ENCODE measurements at places on chromosomes 16 and 17.

GRCh38 chr17:77228241-77228752, 87.5 kb downstream of the SEC14L1 start:
- no peak for DNase-seq

DNA sequence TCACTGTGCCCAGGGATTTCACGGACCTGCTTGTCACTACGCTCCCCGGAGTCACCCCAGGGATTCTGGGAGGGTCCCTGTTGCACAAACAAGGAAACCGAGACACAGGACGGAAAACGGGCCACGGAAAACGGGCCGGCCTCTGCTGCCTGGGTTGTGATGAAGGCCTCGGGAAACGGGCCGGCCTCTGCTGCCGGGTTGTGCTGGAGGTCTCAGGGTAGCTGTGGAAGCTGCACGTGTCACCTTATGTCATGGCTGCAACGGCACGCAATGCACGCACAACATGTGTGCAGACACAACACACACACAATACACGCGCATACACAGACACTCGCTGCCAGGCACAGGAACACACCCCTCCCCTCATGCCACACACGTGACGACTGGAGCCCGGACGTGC, 27.0 kb upstream of the GNG13 start:
- DNase-seq, result no peak

DNA sequence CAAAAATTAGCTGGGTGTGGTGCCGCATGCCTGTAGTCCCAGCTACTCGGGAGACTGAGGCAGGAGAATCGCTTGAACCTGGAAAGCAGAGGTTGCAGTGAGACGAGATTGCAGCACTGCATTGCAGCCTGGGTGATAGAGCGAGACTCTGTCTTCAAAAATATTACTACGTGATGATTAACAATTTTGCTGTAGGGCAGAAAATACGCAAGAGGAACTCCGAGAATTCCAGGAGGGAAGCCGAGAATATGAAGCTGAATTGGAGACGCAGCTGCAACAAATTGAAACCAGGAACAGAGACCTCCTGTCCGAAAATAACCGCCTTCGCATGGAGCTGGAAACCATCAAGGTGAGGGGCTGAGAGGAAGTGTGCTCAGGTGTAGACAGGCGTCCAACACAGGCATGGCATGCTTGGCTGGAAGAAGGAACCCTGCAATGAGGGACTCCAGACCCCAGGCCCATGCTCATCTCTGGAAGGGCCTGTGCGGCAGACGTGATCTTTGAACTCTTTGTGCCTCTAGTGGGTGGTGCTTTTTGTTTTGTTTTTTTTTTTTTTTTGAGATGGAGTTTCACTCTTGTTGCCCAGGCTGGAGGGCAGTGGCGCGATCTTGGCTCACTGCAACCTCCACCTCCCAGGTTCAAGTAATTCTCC, 17.2 kb downstream of the NDE1 start:
- DNase-seq, result no peak

GRCh38 chr17:51559778-51560177, 299.4 kb downstream of the UTP18 start:
- no peak for DNase-seq

GRCh38 chr16:68985855-68986254, 119.6 kb upstream of the HAS3 start:
- no peak for DNase-seq

DNA sequence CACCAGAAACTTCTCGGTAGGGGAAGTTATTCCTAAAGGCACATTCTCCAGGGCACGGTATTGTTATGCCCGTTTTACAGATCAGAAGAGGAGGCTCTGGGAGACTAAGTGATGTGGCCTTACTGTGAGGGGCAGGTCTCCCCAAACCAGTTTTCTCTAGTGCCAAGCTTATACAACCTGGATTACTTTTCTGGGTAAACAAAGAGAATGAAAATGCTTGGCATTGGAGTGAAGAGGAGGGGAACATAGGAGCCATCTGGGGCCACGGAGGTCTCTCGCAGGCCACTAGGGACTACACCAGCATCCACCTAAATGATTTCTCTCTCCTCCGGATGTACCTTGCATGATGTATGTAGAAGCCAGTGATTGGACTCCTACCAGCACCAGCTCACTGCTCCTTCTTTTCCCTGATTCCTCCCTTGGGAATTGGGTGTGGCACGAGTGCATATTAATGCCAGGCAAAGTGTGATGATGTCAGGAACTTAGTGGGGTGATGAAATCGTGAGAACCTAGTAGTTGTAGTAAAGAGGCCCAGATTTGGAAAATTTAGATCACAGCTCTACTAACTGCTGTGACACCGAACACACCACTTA, 674 bp downstream of the TOM1L1 start:
- no peak for DNase-seq

DNA sequence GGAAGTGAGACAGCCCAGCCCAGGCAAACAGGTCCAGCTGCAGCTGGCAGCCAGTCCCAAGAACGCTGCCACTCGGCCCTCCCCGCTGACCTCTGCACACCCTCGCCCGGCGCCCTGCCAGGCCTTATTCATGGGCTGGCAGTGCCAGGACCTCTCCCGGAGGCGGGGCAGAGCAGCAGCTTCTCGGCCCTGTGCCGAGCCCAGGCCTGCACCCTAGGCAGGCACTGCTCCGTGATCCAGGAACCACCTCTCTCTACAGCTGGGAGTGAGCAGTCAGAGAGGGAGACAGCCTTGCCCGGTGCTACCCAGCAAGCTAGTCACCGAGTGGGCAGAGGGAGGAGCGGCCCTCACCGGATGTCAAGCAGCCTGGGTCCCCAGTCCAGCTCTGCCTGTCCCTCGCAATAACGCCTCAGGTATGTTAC, 79.9 kb upstream of the CBX4 start:
- DNase-seq, result no peak
